Karpas-422 (cell line): ENCODE measurements at places on chromosomes 2 and 18. TPM values are rescaled to one million over a fixed set of nuclear protein-coding genes. Genes with fewer than 3 reads are reported as not detected.

- no peaks in the 10 kb centered on the region; the same call in 1 of the 2 replicates for H3K27me3 ChIP-seq
- no peak for DNase-seq
- H3K4me3 ChIP-seq: no peak overlapping the region
- H3K36me3 ChIP-seq: no peaks in the 10 kb centered on the region
These were observed 67.5 kb upstream of the FN1 start for GRCh38 chr2:215503381-215503780.

- DNase-seq: no peak
- H3K4me1 ChIP-seq: no peaks in the 10 kb centered on the region
- no peaks in the 10 kb centered on the region for H3K27me3 ChIP-seq
- H3K36me3 ChIP-seq: peaks cover 38% of the 10 kb centered on the region; the same call in 1 of the 2 replicates
- H3K4me3 ChIP-seq: no peak overlapping the region
These were observed 33.8 kb downstream of the CCDC93 start for GRCh38 chr2:117979911-117980701.

GRCh38 chr18:27839141-27839540 lies 337.8 kb downstream of the CDH2 start:
- H3K4me1 ChIP-seq: no peaks in the 10 kb centered on the region
- no peak overlapping the region for H3K4me3 ChIP-seq
- no peak overlapping the region for H3K27ac ChIP-seq

DNA sequence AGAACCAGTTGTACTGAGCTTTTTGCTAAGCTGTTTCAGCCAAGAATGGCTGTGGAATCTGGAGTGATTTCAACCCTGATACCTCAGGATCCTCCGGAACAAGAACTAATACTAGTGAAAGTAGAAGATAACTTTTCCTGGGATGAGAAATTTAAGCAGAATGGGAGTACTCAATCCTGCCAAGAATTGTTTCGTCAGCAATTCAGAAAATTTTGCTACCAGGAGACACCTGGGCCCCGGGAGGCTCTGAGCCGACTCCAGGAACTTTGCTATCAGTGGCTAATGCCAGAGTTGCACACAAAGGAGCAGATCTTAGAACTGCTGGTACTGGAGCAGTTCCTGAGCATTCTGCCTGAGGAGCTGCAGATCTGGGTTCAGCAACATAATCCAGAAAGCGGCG lies 1.6 kb downstream of the ZNF397 start:
- H3K4me1 ChIP-seq: peaks cover 12% of the 10 kb centered on the region
- peaks cover 58% of the 10 kb centered on the region for H3K36me3 ChIP-seq
- no peaks in the 10 kb centered on the region for H3K27me3 ChIP-seq

DNA sequence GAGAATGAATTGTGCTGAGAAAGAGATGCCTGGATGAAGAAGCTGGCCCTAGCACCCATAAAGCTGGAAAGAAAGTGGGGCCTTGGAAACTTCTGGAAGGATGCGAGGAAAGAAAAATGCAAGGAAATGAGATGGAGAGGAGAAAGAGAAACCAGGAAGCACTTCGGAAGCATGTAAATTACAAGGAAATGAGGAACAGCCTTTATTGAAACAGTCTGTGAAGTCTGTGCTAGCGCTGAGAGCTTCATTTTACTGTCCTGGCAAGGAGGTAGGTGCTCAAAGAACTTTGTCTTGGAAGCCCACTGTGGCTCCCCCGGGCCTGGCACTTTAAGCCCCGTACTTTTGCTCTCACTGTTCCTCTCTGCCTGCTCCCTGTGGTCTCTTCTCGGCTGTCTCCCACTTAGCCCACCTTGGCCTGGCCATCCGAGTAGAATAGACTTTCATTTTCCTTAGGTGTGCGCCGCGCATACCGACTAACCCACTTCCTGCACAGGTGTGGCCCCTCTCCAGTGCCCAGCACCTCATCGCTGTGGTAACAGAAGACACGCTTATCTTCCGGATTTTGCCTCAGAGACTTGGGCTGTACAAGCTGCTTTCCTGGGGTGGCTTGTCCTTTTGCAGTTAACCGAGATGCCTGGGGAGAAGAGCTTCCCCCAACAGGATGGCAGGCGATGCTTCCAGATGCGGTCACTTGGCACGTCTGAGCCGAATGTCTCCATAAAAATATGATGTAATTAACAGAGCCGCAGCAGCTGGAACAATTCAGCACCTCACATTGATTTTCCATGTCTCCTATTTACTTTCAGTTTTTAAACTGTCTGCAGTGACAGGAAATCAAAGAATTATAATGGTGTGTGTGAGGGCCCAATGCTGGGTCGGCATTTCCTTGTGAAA lies 199.6 kb downstream of the HRH4 start:
- no peak overlapping the region for H3K27ac ChIP-seq
- no peak overlapping the region for H3K4me3 ChIP-seq
- no peaks in the 10 kb centered on the region for H3K27me3 ChIP-seq
- H3K4me1 ChIP-seq: peaks cover 6% of the 10 kb centered on the region; the same call in 1 of the 2 replicates
- no peak for DNase-seq

GRCh38 chr2:197946562-197946961 lies 142.2 kb downstream of the PLCL1 start:
- H3K27ac ChIP-seq: no peak overlapping the region
- H3K4me1 ChIP-seq: no peaks in the 10 kb centered on the region
- H3K36me3 ChIP-seq: no peaks in the 10 kb centered on the region
- no peak overlapping the region for H3K4me3 ChIP-seq

GRCh38 chr18:54822872-54823845 lies 5.1 kb upstream of the RAB27B start:
- no peak for DNase-seq
- no peaks in the 10 kb centered on the region for H3K36me3 ChIP-seq
- no peak overlapping the region for H3K4me3 ChIP-seq

- no peaks in the 10 kb centered on the region for H3K36me3 ChIP-seq
- DNase-seq: no peak
- H3K27ac ChIP-seq: no peak overlapping the region
- peaks cover 6% of the 10 kb centered on the region for H3K4me1 ChIP-seq
- H3K4me3 ChIP-seq: no peak overlapping the region
- H3K27me3 ChIP-seq: no peaks in the 10 kb centered on the region
These were observed 263.5 kb upstream of the SIX2 start for GRCh38 chr2:45272549-45273265.

DNA sequence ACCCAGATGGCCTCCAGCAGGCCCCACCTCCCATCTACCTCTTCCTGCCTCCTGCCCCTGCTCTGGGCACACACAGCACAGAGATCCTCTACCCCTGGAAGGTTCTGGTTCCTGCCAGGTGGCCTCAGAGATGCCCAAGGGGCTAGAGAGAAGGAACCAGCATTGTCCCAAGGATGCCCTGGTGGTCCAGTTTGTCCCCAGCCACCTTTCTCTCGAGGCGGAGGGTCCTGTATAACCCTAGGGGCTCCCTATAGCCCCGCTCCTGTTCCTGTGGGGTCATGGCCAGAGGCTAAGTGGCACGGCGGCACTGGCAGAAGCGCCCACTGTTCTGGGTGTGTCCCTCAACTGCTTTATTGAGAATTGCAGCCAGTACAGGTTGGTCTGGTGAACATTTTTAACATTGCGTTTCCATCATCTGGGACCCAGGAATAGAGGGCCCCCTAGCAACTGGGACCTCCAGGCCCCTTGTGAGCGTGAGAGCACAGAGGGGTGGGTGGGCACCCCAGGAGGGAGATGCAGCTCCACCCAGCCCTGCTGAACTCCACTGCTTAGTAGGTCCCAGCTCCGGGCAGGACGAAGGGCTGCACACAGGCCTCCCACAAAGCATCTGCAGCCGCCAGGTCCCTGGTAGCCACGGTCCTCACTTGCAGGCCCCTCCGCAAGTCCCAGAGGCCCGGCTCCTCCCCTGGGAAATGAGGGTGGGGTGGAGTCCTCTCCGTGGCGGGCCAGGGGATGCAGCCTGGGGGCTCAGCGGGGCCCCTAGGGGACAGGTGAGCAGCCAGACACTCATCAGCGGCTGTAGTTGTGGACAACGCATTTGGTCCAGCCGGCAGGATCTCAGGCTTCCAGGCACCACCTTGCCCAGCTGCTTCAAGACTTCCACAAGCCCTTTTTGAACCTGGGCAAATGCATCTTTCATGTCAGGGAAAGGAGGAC lies 33.1 kb downstream of the GPC1 start:
- H3K27me3 ChIP-seq: no peaks in the 10 kb centered on the region
- DNase-seq: no peak
- no peak overlapping the region for H3K27ac ChIP-seq
- peaks cover 7% of the 10 kb centered on the region for H3K36me3 ChIP-seq

- H3K4me3 ChIP-seq: no peak overlapping the region
- no peak for DNase-seq
- no peak overlapping the region for H3K27ac ChIP-seq
- no peaks in the 10 kb centered on the region for H3K36me3 ChIP-seq
- no peaks in the 10 kb centered on the region for H3K27me3 ChIP-seq
- peaks cover 31% of the 10 kb centered on the region for H3K4me1 ChIP-seq
These were observed 219.4 kb upstream of the REV1 start for GRCh38 chr2:99709229-99709628.

GRCh38 chr2:625415-626333 lies 51.5 kb downstream of the TMEM18 start:
- H3K36me3 ChIP-seq: no peaks in the 10 kb centered on the region
- H3K27me3 ChIP-seq: no peaks in the 10 kb centered on the region
- H3K4me3 ChIP-seq: no peak overlapping the region
- no peaks in the 10 kb centered on the region for H3K4me1 ChIP-seq

The VWC2L gene
- total RNA-seq: not detected in 2 replicates

The PID1 gene
- not detected in 2 replicates for total RNA-seq

The THSD7B gene
- not detected in 2 replicates for total RNA-seq

The SEPTIN2 gene
- 208 and 281 TPM in 2 replicates for total RNA-seq

The LRRC30 gene
- not detected in 2 replicates for total RNA-seq

The HOXD11 gene
- not detected in 2 replicates for total RNA-seq

The FTCDNL1 gene
- 0.94 and 1.9 TPM in 2 replicates for total RNA-seq
